ENCODE measurements at places on chromosomes 11 and 22.
A peak's percentile ranks its signal among the peaks of the same experiment; 100 is the strongest.

- no peak for DNase-seq
Measured at GRCh38 chr11:60848714-60849151, 6.8 kb downstream of the CCDC86 start.

DNA sequence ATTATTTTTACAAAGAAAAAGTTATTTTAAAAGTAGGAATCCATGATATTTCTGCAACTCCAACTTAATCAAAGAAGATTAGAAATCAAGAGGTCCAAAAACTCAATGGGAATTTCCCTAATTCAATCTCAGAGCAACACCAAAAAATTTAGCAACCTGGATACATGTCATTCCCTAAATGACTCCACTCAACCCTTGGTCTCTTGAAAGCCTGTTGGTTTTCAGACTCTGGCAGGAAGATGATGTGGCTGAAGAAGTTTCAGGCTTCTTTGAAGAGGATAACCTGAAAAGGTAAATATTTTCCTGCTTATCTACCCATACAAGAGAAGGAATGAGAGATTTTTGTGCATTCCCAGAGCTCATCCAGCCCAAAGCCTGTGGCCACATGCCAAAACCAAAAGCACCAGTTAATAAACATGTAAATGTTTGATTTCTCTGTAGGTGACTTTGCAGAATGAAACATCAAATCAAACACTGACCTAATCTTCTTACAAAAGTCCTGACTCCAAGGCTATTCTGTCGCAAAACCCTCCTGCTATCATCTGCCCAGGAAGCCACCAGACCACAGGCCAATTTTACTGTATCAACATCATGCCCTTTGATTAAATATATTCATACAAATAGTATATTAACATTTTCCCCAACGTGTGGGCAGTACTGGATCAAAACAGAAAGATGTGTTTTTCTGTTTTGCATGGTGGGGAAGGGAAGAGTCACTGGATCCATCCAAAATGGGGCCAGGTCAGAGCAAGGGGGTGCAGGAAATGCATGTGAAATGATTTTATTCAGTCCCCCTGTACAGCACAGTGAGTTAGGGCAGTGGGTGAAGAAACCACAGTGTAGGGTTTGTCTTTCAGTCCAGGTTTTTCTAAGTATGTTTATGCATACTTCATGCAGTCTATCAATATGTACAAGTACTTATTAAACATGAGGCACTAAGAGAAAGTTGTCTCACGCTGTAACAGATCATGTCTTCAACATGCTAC, 38.8 kb downstream of the SMCO4 start:
- DNase-seq, result no peak

GRCh38 chr11:65774525-65775306, 6.1 kb downstream of the AP5B1 start:
- no peak for DNase-seq

DNA sequence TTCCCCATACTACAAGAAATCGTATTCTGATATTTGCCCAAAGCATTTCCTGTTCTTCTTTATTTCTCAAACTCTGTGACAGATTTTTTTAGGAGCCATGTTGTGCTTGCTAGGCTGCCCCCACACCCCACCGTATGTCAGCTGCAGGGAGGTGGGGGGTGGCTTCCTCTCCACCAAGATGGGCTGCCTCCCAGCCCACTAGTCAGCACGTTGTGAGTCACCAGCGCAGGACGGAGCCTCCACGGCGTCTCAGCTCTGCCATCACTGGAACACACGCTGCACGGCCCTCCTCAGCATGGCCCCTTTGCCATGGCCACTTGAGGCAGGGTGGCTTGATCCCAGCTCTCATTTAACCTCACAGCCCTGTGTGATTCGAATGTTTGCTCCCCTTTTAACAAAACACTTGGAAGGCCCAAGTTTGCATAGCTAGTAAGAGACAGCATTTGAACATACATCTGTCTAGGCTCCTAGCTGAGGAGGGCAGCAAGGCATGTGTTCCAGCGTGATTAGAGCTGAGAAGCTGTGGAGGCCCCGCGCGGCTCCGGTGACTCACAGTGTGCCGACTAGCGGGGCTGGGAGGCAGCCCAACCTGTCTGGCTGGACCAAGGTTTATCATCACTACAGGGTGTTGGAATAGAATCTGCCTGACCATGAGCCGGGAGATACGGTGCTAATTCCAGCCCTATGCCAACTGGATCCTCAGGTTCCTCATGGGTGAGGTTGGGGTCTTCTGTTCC, 180.7 kb upstream of the NCAM1 start:
- no peak for DNase-seq

GRCh38 chr11:86484795-86485166, 110.1 kb downstream of the CCDC81 start:
- DNase-seq, result peak; percentile 9

- no peak for DNase-seq
Measured at GRCh38 chr11:2379466-2380174, 2.5 kb downstream of the CD81 start.

DNA sequence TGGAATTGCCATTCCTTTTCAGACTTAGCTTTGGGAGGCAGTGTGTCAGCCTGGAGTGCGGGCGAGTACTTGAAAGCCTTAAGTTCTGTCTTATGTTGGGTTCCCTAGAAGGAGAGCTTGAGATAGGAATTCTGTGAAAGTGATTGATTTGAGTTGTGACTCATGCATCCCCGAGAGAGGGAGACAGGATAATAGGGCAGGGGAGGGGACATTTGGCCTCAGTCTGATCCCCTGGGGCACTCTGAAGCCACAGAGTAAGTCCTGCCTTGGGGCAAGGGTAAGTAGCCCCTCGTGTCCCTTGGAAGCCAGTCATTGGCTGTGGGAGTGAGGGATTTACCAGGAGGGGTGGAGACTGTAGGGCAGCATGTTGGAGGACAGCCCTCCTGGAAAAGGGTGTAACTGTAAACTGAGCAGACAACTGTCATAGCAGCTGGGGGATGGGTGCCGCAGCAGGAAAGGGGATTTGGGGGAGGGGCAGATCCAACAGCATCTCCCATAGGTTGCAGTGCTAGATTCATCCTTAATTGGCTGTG, 44.0 kb downstream of the KIAA1671 start:
- no peak for DNase-seq

DNA sequence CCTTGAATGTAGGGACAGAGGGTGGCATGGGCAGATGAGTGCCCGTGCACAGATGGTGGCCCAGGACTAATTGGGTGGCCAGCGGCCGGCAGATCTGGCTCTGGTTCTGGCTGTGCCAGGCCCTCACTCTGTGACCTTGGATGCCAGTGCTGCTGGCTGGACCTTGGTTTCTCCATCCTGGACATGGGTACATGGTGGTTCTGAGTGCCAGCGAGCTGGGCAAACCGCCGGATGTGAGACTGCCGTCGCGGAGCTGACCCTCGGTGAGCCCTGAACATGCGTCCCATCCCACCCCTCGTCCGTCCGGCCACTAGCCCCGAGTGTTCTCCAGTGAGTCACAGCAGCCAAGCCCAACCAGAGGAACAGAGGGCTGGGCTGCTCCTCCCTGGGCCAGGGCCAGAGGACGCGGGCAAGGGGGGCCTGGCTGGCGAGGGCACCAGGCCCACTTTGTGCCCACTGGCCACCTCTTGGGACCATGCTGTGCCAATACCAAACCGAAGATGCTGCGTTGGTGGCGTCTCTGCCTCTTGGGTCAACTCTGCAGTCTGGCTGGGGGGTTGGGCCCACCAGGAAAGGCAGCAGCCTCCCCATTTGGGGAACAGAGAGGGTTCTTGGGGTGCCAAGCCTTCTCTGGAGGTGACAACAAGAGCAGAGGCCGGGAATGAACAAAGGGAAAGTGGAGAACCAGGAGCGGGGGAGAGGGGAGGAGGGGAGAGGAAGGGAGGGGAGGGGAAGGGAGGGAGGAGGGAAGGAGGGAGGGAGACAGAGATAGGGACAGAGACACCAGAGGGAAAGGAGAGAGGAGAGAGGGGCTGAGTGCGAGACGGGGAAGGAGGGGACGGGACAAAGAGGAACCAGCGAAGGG, 10.7 kb downstream of the LSP1 start:
- peak; percentile 96 for DNase-seq

- DNase-seq, result peak; percentile 93
Measured at GRCh38 chr11:64246871-64247728, at the start of gene PPP1R14B. PPP1R14B (minus strand) TSS chr11:64246943; CDS start chr11:64246673, 270 bp downstream.

- no peak for DNase-seq
Measured at GRCh38 chr11:10379426-10379825, 74.6 kb downstream of the ADM start.

DNA sequence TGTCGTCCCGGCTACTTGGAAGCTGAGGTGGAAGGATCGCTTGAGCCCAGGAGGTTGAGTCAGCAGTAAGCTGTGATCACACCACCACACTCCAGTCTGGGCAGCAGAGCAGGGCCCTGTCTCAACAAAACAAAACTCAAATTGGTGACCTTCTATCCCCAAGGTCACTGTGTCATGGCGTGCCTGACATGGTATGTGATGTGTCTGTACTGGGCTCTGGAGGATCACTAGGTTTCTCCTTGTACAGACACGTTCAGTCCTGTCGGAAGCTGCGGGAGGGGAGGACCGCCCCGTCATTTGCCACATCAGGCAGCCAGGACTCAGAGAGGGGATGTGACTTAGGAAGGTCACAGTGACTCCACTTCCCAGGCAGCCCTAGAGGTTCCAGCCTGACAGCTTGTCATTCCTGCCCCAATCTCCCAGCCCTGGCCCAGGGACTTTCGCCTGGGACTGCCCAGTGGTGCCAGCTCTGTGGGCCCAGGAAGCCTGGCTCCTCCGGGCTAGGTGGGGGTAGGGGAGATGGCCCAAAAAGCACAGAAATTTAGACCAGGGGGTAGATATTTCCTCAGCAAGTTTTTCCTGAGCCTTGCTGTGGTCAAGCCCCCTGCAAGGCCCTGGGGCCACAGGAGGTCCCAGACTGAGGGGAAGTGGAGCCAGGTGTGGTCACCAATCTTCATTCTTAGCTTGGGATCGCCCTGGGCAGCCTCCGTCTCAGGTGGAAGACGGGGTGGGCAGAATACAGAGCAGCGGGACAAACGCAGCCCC, 53.2 kb downstream of the TRIOBP start:
- DNase-seq, result no peak

GRCh38 chr11:85602526-85603213, 24.5 kb downstream of the DLG2 start:
- DNase-seq, result no peak

DNA sequence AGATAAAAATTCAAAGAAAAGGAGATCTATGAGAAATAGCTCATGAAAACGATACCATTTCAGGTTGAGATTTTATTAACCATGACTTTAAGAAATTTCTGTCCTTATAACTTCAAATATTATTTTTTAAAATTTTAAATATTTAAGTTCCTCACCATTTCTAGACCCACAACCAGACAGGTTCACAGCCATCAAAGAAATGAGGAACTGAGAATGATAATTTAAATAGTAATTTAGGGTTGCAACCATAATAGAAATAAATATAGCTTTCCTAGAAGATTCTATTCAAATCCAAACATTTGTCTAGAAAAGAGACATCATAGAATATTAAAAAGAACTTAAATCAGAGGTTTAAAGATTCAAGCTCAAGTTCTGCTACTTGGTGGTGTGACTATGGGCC, 5.9 kb upstream of the VWA5A start:
- DNase-seq, result no peak

- DNase-seq, result no peak
Measured at GRCh38 chr22:36358533-36359469, 29.0 kb downstream of the MYH9 start.

DNA sequence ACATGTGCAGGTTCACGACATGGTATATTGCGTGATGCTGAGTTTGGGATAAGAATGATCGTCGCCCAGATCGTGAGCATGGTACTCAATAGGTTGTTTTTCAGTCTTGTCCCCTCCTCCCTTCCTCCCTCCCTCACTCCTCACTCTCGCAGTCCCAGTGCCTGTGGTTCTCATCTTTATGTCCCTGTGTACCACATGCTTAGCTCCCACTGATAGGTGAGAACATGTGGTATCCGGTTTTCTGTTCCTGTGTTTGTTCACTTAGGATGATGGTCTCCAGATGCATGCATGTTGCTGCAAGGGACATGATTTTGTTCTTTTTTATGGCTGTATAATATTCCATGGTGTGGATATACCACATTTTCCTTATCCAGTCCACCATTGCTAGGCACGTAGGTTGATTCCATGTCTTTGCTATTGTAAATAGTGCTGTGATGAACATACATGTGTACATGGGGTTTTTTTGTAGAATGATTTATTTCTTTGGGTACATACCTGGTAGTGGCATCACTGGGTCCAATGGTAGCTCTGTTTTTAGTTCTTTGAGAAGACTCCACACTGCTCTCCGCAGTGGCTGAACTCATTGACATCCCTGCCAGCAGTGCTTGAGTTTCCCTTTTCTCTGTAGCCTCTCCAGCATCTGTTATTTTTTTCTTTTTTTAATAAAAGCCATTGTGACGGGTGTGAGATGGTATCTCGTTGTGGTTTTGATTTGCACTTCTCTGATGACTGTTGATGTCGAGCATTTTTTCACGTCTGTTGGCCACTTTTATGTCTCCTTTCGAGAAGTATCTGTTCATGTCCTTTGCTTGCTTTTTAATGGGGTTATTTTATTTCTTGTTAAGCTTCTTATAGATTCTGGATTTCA, 16.4 kb downstream of the ZBED4 start:
- DNase-seq, result no peak

DNA sequence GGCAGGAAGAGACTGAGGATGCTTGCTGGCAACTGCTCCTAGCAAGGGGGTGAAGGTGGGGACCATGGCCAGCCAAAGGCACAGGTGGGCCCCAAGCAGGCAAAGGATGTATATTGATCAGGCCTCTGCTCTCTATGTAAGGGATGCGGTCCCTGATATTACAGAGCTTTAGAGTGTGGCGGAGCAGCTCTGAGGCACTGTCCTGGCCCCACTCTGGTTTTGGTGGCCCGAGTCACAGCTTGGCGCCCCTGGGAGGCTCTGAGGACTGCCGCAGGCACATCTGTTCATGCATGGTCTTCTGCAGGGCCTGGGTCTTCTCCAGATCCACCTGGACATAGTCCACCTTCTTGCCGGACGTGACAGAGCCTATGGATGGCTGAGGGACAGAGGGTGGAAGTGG, 45.5 kb downstream of the GAB4 start:
- DNase-seq, result no peak

- no peak for DNase-seq
Measured at GRCh38 chr11:106468086-106468485, 390.6 kb downstream of the AASDHPPT start.

- no peak for DNase-seq
Measured at GRCh38 chr11:72007587-72007986, 8.9 kb downstream of the IL18BP start.

- DNase-seq, result no peak
Measured at GRCh38 chr22:23397008-23397612, 183.0 kb downstream of the IGLL1 start.

DNA sequence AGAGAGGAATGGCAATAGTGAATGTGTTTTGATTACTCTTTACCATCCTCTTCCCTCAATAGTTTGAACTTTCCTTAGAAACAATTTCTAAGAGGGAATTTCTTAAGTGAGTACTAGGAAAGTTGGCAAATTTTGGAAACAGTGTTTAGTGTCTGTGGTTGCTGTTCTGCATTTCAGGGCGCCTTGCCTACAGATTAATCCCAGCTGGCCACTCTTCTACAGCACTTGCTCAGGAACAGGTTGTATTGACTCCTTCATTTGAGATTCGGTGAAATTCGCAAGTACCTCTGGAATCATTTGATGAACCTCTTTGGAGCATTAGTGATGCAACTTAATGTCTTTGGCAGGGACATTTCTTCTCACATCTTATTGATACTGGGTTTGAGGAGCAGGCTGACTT, 28.3 kb downstream of the JAM3 start:
- no peak for DNase-seq
